ENCODE measurements at places on chromosomes 3 and 15.

- H3K27me3 ChIP-seq, result peaks cover 100% of the 10 kb centered on the region
- peak; percentile 48 for DNase-seq
- no peak overlapping the region for H3K27ac ChIP-seq
- H3K36me3 ChIP-seq, result no peaks in the 10 kb centered on the region
- peaks cover 19% of the 10 kb centered on the region for H3K4me1 ChIP-seq
- H3K4me3 ChIP-seq, result peak overlapping the region; percentile 61
Measured at GRCh38 chr15:96053031-96053780, 277.3 kb upstream of the NR2F2 start.

GRCh38 chr15:68055224-68055705 is 1.1 kb downstream of the PIAS1 start:
- H3K4me3 ChIP-seq, result peak overlapping the region; percentile 89
- 0 out of 2 replicates have a peak, but pooled peaks cover 7% of the 10 kb centered on the region for H3K27me3 ChIP-seq
- DNase-seq, result peak; percentile 43
- H3K36me3 ChIP-seq, result no peaks in the 10 kb centered on the region
- H3K4me1 ChIP-seq, result peaks cover 41% of the 10 kb centered on the region

DNA sequence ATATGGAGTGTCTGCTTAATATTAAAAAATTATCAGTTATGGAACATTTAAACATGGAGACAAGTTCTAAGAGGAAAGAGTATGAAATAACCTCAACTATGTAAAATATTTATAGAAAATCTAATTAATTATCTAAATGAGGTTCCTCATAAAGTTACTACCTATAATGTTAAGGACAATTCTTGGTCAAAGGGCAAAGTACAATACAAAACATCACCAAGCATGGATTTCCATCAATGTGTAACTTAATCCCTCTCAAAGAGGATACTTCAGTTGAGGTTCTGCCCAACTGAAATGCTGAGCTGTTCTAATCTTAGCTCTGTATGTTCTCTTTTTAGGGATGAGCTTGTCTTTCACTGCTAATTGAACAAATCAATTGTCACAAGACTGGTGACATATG is 56.0 kb upstream of the CHRM5 start:
- H3K36me3 ChIP-seq, result no peaks in the 10 kb centered on the region
- no peak overlapping the region for H3K4me3 ChIP-seq
- no peak overlapping the region for H3K27ac ChIP-seq
- H3K4me1 ChIP-seq, result peaks cover 17% of the 10 kb centered on the region
- no peak for DNase-seq
- H3K27me3 ChIP-seq, result no peaks in the 10 kb centered on the region

GRCh38 chr3:11733914-11734313 is 90.2 kb upstream of the VGLL4 start:
- DNase-seq, result no peak
- H3K4me1 ChIP-seq, result no peaks in the 10 kb centered on the region

DNA sequence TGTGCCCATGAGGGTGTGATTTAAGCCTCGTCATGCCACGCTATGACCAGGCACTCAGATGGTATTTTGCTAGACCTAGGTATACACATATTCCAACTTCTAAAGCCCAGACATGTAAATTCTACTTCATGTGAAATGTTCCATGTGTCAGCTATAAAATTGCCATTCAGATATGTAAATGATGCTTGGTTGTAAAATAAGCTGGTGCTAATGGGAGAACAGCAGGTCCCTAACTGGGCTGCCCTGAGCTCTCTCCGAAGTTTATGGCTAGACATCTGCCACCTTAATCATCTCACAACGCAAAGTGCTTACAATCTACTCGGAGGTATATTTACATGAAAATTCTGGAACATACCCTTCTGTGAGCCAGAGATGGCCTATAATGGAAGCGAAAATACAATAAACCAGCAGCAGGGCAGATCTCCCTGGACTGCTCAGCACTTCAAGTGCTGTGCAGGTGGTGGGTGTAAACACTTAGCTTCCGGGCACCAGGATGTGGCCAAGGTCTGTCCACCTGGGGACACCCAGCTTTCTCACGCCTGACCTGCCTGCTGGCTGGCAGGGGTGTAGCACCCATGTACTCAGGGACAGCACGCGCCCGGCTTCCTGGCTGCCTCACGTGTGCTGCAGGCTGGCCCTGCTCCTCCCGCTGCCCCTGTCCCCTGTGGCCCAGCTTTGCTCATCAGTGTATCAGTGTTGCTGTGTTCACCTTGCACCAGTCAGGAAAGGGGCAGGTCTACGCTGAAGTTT is 82.0 kb downstream of the CHDH start:
- no peaks in the 10 kb centered on the region for H3K27me3 ChIP-seq

DNA sequence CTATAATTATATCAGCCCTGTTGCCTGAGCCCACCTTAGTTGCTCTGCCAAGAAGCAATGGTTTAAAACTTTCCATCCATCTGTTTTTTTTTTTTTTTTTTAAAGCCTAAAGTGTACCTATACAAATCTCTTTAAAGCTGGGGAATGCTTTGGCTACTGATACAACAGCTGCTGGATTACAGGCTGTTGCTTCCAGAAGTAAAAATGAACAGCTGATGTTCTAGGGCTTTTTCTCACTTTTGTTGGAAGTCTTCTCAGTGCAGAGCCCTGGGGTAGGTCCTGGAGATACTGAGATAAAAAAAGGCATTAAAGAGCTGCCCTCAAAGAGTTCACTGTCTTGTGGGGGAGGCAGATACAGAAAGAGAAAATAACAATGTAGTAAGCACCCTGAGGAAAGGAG is 218.1 kb downstream of the NLGN1 start:
- H3K27ac ChIP-seq, result no peak overlapping the region
- no peaks in the 10 kb centered on the region for H3K36me3 ChIP-seq
- no peaks in the 10 kb centered on the region for H3K27me3 ChIP-seq

- H3K36me3 ChIP-seq, result no peaks in the 10 kb centered on the region
- no peak for DNase-seq
- H3K27ac ChIP-seq, result no peak overlapping the region
- H3K4me3 ChIP-seq, result no peak overlapping the region
- peaks cover 20% of the 10 kb centered on the region for H3K4me1 ChIP-seq
Measured at GRCh38 chr3:195209847-195210265, 61.1 kb downstream of the XXYLT1 start.

- DNase-seq, result no peak
- H3K27ac ChIP-seq, result no peak overlapping the region
- peaks cover 19% of the 10 kb centered on the region for H3K4me1 ChIP-seq
- H3K36me3 ChIP-seq, result no peaks in the 10 kb centered on the region
Measured at GRCh38 chr3:113751141-113751540, 4.3 kb downstream of the ATP6V1A start.

- H3K4me1 ChIP-seq, result peaks cover 10% of the 10 kb centered on the region
- no peak overlapping the region for H3K4me3 ChIP-seq
- DNase-seq, result no peak
- H3K27me3 ChIP-seq, result no peaks in the 10 kb centered on the region
Measured at GRCh38 chr15:38555686-38556334, 8.8 kb downstream of the RASGRP1 start.

DNA sequence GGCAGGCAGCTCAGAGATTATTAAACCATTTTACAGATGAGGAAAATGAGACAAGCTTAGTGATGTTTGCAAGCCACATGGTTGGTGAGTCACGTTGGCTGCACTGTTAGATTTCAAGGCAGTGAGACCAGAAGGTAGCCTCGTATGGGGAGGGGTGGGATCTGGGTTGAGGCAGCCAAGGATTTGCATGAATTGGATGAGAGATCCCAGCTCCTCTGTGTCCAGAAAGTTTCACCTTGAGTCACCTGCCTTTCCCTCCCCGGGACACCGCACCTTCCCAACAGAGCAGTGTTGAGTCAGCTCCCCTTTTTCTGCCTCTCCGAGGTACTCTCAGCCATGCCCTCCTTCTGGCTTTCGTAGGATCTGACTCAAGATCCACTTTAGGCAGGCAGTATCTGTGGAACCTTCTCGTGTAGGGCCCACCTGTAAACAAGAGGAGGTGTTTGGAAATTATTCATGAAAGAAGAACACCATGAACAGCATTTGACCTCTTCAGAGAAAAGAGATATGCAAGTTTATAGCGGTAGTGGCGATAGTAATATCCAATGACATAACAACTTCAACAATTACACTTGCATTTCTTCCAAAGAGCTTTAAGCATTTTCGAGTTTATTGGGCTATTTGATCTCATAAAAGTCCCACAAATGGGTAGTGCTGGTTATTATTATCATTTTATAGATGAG is 46.8 kb upstream of the VPS8 start:
- no peaks in the 10 kb centered on the region for H3K4me1 ChIP-seq
- no peak overlapping the region for H3K4me3 ChIP-seq
- H3K36me3 ChIP-seq, result no peaks in the 10 kb centered on the region
- no peaks in the 10 kb centered on the region for H3K27me3 ChIP-seq
- no peak overlapping the region for H3K27ac ChIP-seq
